ENCODE measurements at places on chromosomes 12 and 14. TPM values are rescaled to one million over a fixed set of nuclear protein-coding genes. Genes with fewer than 3 reads are reported as not detected.

DNA sequence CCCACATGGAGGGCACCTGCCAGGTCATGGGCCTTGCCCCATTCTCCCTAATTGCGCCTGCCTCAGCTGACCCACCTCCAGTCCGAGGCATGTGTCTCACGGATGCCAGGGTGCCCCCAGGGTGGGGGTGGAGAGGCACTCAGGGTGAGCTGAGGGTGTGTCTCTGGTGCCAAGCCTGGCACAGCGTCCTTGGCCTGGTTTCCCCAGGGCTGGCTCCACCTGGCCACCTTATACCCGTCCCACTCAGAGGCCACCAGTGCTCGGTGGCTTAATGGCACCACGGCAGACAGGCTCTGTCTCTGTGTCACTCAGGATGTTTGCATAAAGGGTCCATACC is 33.6 kb upstream of the TDRD9 start:
- DNase-seq, result no peak

- no peak for DNase-seq
Observed at GRCh38 chr12:99935608-99936007, 49.1 kb downstream of the ANKS1B start.

DNA sequence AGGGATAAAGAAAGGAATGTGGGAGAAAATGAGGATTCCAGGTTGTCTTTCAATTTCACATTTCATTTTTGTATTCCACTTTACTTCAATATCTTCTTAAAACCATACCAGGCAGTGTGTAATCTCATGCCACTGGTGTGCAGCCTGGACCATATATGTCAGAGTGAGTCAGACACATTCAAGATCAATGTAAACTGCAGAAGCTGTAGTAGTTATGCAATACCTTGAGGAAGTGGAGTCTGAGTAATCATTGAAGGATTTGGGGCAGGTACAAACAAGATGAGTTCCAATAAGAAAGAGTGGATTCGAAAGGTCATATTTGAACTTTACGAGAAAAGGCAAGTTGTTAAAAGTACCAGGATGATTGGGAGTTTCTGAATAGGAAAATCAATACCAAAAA is 14.1 kb downstream of the PLCZ1 start:
- no peak for DNase-seq

Gene TAS2R9
- total RNA-seq, result not detected

Gene SLCO1B1
- not detected for total RNA-seq

DNA sequence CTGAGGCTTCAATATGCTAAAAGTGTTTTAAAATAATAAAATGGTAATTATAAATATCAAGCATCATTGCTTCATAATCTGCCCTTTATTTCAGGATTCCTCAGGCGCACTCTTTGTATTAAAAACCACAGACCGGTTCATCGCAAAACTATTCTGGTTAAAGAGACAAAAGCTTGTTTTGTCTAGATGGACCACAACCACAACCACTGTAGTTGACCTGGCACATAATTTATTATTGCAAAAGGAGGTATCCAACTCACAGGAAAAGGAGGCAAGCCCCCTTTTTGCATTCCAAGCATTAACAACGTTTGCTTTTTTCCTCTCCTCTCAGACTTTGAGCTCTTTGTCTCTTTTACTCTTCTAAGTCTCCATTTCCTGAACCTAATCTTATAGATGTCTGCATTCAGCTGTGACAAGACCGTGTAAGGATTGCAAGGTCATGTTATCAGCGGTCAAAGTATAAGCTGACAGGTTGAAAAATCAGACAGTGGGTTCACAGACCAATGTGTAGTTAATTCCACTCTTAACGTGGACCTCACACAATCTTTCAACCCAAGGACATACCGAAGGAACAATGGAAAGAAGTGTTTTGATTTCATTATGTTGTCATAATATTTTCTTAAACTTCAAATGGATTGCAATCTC is 1057.6 kb downstream of the GALC start:
- no peak for DNase-seq

Gene CEBPE
- not detected for total RNA-seq

Gene RPL6
- 590 TPM for total RNA-seq

DNA sequence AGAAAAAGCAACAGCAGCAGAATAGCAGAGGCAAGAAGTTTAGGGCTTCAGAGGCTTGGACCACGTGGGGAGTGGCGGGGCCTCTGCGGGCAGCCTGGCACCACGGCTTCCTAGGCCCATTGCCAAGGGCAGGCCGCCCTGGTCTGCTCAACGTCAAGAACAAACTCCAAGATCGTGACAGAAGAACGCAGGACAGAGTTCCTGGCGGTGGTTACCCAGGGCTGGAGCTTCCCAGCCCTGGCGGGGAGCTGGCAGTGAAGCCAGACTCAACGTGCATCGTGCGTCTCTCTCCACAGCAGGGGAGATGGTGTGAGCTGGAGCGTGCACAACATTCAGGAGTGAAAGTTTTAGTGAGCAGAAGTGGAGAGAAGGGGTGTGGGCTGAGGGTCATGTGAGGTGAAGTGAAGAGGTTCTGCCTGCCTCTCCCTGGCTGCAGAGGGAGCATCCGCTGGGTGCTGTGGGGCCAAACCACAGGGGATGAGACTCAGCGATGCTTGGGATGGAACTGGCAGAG is 13.9 kb upstream of the CACNA2D4 start:
- no peak for DNase-seq

DNA sequence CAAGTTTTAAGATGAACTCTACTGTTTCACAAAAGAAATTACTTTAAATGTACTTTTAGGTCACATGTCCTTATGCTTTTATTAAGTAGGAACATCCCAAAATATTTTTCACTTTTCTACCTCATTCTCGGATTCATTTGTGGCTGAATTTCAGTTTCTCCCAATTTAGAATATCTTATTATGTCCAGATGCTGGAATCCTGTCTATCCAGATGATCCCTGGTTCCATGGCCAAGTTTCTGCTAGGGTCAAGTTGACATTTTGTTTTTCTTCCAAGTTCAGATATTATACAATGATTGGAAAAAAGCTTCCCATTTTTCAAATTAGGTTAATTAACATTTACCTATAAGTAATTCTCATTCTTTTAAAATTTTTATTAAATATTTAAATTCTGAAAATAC is 181.8 kb upstream of the SLC16A7 start:
- DNase-seq, result no peak

- no peak for DNase-seq
Observed at GRCh38 chr14:85437148-85437547, 92.8 kb upstream of the FLRT2 start.

DNA sequence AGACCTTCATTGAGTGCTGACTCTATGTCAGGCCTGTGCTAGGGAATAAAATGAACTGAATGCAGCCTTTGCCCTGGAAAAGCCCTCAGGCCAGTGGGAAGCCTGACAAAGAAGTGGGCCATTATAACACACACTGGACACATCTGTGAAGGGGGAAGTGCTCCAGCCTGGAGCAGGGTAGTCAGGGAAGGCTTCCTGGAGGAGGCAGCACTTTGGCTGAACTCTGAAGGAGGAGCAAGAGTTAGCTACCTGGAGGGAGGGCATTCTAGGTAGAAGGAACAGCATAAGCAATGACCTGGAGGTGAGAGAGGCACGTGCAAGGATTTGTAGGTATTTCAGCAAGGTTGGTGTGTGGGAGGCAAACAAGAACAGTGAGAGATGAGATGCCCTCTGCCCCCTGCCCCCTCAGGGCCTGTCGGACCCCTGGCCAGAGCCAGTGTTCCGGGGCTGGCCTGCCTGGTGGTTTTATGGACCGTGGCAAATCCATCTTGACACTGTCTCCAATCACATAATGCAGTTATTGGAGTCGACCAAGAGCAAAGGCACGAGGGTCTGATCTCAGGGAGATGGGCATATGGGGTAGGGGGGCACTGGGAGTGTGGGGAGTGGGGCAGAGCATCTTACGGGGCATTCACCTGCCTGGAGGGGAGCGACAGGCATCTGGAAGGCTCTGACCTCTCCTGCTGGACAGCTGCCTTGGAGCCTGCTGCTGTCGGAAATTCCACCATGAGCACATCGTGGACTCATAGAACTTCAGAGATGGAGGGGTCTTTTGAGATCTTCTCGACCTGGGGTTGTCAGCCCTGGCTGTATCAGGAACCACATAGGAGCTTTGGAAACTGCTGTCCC is 2.7 kb upstream of the FAM222A start:
- no peak for DNase-seq

DNA sequence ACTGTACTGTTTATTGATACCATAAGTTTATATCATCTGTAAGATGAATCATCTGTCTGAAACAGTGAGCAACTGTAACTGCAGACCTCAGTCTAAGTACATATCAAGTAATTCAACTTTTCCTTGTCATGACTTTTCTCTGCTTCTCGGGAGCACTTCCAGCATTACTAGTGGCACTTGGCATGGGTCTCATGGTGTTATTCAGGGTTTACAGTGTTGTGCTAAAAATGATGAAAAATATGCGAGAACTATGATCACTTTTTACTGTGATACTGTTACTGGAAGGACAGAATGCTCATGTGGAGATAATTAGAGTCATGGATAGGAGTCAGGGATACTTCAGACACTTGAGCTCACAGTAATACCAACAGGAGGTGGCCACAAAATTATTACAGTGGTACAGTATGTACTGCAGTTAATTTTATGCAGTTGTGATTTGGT is 8.3 kb downstream of the KTN1 start:
- no peak for DNase-seq

GRCh38 chr14:58243790-58244555 is 670 bp upstream of the PSMA3 start:
- no peak for DNase-seq

Gene DPPA3
- total RNA-seq, result not detected

DNA sequence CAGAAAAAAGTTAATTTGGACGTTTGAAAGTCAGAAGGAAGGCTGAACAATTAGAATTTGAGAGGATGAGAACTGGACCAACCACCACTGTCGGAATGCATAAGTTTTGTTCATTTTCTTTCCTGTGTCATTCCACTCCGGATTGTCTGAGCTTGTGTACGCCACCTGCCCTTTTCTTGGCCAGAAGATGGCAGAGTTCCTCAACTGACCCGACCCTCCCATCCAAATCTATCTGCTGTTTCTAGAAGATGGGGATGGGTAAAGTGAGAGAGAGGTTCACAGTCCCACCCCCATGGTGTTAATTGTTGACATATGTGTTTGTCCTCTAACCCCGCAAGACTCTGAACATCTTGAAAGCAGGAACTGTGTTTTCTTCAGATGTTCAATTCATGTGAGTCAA is 388.0 kb downstream of the VRK1 start:
- no peak for DNase-seq

Gene GUCY2C
- total RNA-seq, result not detected

DNA sequence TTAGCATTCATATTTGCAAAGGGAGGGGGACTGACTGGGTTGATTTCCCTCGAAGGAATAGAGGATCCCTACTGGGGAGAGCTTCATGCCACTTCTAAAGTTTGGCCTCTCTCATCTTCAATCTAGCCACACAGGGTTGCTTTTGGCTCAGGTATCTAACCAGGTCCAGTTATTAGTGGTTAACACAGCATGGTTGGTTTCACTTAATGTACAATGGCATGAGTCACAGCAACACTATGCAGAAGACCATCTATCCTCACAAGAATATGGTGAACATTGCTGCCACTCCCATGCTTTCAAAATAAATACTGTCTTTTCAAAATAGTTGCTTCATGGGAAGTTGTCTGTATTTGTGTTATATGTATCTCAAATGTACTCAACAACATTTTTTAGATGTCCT is 6.6 kb upstream of the RAB3IP start:
- no peak for DNase-seq

Gene CD163
- total RNA-seq, result 6.0 TPM
